ENCODE measurements at places on chromosomes 1 and 21.

DNA sequence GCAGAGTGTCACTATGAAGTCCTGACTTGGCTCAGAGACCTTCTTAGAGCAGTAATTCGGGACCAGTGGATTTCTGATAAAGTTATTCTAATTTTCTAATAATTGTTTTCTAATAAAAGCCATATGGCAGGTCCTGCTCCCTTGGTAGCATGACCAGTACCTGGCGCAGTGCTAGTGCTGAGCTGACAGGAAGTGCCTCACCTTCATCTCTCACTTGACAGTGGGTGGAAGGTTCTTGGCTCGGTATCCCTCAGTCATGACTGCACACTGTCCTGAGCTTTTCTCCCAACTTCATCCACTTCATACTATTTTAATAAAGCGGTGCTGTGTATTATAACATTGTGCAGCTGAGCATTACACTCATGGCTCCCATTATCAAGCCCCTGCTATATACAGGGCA is 14.1 kb downstream of the VANGL1 start:
- no peak for DNase-seq

- DNase-seq, result peak; percentile 32
Measured at GRCh38 chr1:93977598-93977945, 68.3 kb upstream of the GCLM start.

DNA sequence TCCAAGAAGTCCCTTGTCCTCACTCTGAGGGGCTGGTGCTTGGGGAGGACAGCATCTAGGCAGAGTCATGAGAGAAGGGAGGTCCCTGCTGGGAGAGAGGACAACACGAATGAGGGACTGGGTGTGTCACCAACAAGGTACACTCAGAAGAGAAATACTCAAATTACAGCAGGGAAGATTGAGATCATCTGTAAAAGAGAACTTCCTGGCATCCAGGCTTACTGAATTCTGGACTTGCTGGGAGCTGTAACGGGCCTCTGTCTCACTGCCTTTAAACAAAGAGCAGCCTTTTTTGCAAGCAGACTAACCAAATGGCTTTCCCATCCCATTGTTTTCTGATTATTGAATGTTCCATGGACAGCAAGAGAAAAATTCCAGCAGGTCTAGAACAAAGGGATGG is 195.7 kb upstream of the RAB4A start:
- DNase-seq, result no peak

GRCh38 chr1:102191723-102192122 is 195.0 kb upstream of the OLFM3 start:
- DNase-seq, result peak; percentile 4

DNA sequence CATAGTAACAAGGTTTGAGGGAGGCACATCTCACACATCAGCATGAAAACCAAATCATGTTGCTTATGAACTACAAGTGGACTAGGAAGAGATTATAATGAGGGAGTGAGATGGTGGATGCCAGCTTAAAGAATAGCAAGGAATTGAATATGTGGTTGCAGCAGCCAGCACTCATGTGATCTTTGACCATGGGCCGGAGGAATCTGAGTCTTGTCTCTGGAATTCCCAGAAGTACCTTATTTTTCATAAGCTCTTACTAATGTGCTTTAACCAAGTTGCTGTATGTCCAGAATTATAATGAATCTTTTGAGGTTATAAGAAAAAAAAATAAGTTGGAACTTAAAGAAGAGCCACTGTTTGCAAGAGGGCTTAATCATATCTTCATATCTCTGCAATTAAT is 97.0 kb downstream of the DISP1 start:
- DNase-seq, result no peak

- peak; percentile 27 for DNase-seq
Measured at GRCh38 chr1:197093226-197093885, 26.3 kb upstream of the F13B start.

DNA sequence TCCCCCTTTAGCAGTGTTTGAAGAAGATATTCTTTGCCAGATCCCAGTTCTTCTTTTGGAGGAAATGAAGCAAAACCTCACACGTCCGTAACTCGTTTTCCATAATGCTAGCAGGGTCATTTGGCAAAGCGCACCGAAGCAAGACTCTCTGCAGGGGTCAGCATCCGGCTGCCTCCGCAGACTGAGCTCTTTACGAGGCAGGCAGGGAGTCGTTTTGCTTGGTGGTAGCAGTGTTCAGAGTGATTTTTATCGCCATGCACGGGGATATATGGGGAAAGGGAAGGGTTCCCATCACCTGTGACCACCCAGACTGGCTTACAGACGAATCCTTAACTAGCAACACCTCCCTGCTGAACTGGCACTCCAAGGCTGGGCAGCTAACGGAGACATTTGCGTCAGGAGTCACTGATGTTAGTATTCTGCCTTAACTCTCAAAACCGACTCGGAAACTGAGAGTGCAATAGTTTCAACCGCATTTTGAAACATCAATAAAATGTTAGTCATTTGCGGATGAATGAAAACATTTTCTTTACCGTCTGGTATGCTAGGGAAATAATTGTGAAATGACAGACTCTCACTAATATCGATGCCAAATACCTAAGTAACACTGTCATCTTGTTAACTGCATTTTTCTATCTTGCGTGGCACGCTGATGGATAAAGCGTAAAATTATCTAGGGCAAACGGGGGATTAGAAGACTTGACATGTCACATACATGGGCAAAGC is 2.2 kb upstream of the NEGR1 start:
- peak; percentile 65 for DNase-seq

DNA sequence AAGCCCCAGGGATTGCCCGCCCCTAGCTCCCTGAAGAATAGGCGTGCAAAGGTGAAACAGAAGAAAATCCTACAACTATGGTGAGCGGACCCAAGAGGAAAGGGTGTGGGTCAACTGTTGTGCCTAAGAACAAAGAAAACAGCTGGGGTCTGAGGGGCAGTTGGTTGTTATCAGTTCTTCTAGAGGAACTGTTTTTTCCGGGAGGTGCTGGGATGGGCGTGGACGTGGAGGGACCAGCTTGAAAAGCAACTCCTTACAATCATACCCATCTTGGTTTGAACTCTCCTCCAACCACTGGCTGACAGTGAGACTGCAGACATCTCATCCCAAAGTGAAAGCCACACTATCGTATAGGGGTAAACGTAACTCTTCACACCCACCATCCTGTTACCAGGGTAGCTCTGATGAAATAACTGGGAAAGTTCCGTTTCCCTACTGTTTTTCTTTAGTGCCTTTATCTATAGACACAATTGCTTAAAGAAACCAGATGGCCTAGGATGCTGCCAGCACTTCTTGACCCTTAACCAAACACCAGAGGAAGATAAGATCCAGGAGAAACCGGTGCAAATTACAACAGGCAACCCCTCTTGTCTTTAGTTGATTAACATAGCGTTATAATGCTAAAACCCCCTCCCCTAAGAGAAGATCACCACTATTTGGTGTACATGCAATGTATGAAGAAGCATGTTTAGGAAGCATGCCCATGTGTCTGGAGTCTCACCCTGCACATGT is 25.6 kb upstream of the FAM89A start:
- no peak for DNase-seq

DNA sequence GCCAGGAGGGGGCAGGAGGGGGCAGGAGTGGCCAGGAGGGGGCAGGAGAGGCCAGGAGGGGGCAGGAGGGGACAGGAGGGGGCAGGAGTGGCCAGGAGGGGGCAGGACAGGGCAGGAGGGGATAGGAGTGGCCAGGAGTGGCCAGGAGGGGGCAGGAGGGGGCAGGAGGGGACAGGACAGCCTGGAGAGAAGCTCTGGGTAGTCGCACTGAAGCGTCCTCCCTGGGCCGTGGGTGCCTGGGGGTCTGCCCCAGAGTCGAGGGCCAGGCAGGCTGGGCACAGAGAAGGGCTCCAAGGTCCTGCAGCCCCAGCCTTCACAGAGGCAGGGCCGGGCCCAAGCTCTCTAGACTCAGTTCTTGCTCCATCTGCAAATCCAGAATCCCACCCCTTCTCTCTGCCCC is 22.9 kb downstream of the MEGF6 start:
- DNase-seq, result no peak
